ENCODE measurements at places on chromosomes 3 and 15. TPM values are rescaled to one million over a fixed set of nuclear protein-coding genes. Genes with fewer than 3 reads are reported as not detected.

The GRK7 gene
- not detected for polyA plus RNA-seq

The GRAMD1C gene
- 2.8 TPM for polyA plus RNA-seq

The NPAP1 gene
- not detected for polyA plus RNA-seq

The GOLGA6L2 gene
- not detected for polyA plus RNA-seq

The ZNF654 gene
- polyA plus RNA-seq, result 18.5 TPM

The C15orf62 gene
- not detected for polyA plus RNA-seq

The EBLN2 gene
- 1.0 TPM for polyA plus RNA-seq

The AP2M1 gene
- polyA plus RNA-seq, result 257 TPM

The NOP10 gene
- polyA plus RNA-seq, result 255 TPM

The SCG5 gene
- not detected for polyA plus RNA-seq

The CCDC39 gene
- polyA plus RNA-seq, result not detected

The ACSBG1 gene
- not detected for polyA plus RNA-seq

The GALNT15 gene
- polyA plus RNA-seq, result not detected

The CASR gene
- polyA plus RNA-seq, result not detected

The CGNL1 gene
- 0.09 TPM for polyA plus RNA-seq

The GUCA1C gene
- polyA plus RNA-seq, result not detected

The GJD2 gene
- polyA plus RNA-seq, result not detected

The GREM1 gene
- not detected for polyA plus RNA-seq

The MORC1 gene
- polyA plus RNA-seq, result not detected

The GOLGA8S gene
- not detected for polyA plus RNA-seq

The GOLGA6B gene
- polyA plus RNA-seq, result not detected

The CAND2 gene
- 0.49 TPM for polyA plus RNA-seq

The SLC51A gene
- not detected for polyA plus RNA-seq

The CLRN1 gene
- polyA plus RNA-seq, result not detected

The TGM4 gene
- 0.22 TPM for polyA plus RNA-seq

The SGO1 gene
- 19.8 TPM for polyA plus RNA-seq

The KNL1 gene
- 1.3 TPM for polyA plus RNA-seq

The KAT2B gene
- 4.3 TPM for polyA plus RNA-seq

The AADACL2 gene
- polyA plus RNA-seq, result not detected

The NRROS gene
- polyA plus RNA-seq, result 5.5 TPM

The ALDH1A2 gene
- polyA plus RNA-seq, result not detected

The CILP gene
- not detected for polyA plus RNA-seq

The UROC1 gene
- polyA plus RNA-seq, result not detected

The CYP8B1 gene
- polyA plus RNA-seq, result not detected

The SYNPR gene
- not detected for polyA plus RNA-seq

The ARPP21 gene
- 0.82 TPM for polyA plus RNA-seq

The RASL12 gene
- not detected for polyA plus RNA-seq

The CD86 gene
- polyA plus RNA-seq, result 61.4 TPM

The GPR27 gene
- polyA plus RNA-seq, result not detected

The IL16 gene
- 257 TPM for polyA plus RNA-seq

The GOLGA8R gene
- not detected for polyA plus RNA-seq

The OR5H2 gene
- not detected for polyA plus RNA-seq

The SLC22A14 gene
- polyA plus RNA-seq, result not detected

The ATP13A5 gene
- not detected for polyA plus RNA-seq

The MAP2K5 gene
- 13.6 TPM for polyA plus RNA-seq

The MYO5C gene
- polyA plus RNA-seq, result 0.20 TPM

The ARL6 gene
- 2.5 TPM for polyA plus RNA-seq

The ZDHHC19 gene
- 15.8 TPM for polyA plus RNA-seq

The C2CD4A gene
- polyA plus RNA-seq, result not detected

The GCNT3 gene
- not detected for polyA plus RNA-seq

The TMEM158 gene
- polyA plus RNA-seq, result not detected

The SLC7A14 gene
- polyA plus RNA-seq, result not detected

The TMEM207 gene
- not detected for polyA plus RNA-seq

The TMEM45A gene
- polyA plus RNA-seq, result not detected

The DNASE1L3 gene
- polyA plus RNA-seq, result 19.1 TPM

The ZBED2 gene
- 2.0 TPM for polyA plus RNA-seq

The LRRC31 gene
- polyA plus RNA-seq, result not detected

The TMC3 gene
- not detected for polyA plus RNA-seq

The CERS3 gene
- polyA plus RNA-seq, result not detected

Measured in naive B cell (primary cell).